ENCODE measurements at places on chromosomes 1 and 21. TPM values are rescaled to one million over a fixed set of nuclear protein-coding genes. Genes with fewer than 3 reads are reported as not detected.

Gene C1orf141
- not detected for total RNA-seq

Gene TRIM67
- total RNA-seq, result not detected

Gene RHOU
- 0.58 TPM for total RNA-seq

Gene BARHL2
- not detected for total RNA-seq

Gene C1orf185
- not detected for total RNA-seq

Gene NPHS2
- not detected for total RNA-seq

Gene TNFRSF25
- 0.58 TPM for total RNA-seq

Gene UQCRHL
- total RNA-seq, result 1.4 TPM

Gene LRRC3
- total RNA-seq, result not detected

Gene CACNA1S
- total RNA-seq, result 0.17 TPM

Gene FMO5
- 0.38 TPM for total RNA-seq

Gene RIMKLA
- not detected for total RNA-seq

Gene OR10J1
- total RNA-seq, result not detected

Gene CHIT1
- total RNA-seq, result 3.9 TPM

Gene WNT3A
- not detected for total RNA-seq

Gene SEC16B
- 12.5 TPM for total RNA-seq

Gene TAS1R2
- not detected for total RNA-seq

Gene VASH2
- total RNA-seq, result 3.3 TPM

Gene LGR6
- total RNA-seq, result not detected

Gene SPATC1L
- total RNA-seq, result 18.4 TPM

Gene KCNJ15
- total RNA-seq, result 19.8 TPM

Gene WRAP73
- total RNA-seq, result 23.7 TPM

Gene CFAP45
- 1.2 TPM for total RNA-seq

Gene NMNAT2
- 2.4 TPM for total RNA-seq

Gene CCDC17
- total RNA-seq, result 0.98 TPM

Gene FHAD1
- not detected for total RNA-seq
